ENCODE measurements at places on chromosomes 11 and 22.

- no peak for DNase-seq
Measured at GRCh38 chr11:109076870-109077269, 345.1 kb upstream of the C11orf87 start.

DNA sequence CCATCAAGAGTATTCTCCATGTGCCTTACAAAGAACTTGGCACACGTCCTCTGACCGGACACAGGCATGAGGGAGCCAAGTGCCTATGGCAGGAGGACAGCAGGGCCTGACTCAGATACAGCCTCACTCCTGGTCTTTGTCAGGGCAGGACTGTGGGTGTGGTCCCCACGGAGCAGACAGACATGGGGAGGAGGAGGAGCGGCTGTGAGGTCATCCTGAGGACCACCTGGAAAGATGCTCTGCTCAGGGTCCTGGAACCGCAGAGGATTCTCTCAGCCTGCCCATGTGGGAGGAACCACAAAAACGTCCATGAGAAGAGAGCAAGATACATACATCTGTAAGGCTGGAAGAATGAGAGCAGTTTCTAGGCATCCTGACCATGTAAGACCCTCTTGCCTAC, 576.3 kb downstream of the BRD1 start:
- DNase-seq: no peak

DNA sequence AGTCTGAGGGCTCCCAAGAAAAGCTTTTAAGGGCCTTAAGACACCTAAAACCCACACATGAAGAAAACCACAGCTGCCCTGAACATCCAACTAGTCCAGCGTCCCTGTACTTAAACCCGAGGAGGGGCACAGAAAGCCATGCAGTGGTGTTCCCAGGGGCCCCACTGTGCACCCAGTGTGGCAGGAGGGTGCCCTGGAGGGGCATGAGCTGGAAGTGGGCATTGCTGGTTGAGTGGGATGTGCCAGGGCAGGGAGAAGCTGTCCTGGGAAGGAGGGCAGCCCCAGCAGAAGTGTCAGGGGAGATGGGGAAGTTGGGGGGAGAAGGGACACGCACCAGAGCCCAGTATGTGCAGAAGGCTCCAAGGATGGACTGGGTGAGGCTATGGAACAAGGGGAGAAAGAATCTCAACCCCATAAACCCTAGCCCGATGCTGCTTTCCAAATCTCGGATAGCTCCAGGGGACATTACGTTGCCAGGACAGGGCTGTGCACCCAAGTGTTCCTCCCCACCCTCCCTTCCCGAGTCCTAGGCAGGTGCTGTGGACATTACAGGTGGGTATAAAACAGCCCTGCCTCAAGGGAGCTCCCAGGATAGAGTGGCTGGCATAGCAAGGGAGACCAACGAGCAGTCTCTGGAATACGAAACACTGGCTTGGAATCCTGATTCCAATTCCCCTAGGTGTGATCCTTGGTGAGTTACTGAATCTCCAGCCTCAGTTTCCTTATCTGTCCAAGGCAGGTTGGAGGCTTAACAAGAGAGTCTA, 44.2 kb downstream of the SHANK2 start:
- DNase-seq: no peak

- DNase-seq: no peak
Measured at GRCh38 chr11:2169626-2170570, 1.7 kb downstream of the TH start.

GRCh38 chr11:78856211-78856610, 281.5 kb upstream of the NARS2 start:
- no peak for DNase-seq

- DNase-seq: no peak
Measured at GRCh38 chr22:24526191-24526590, 28.7 kb downstream of the GUCD1 start.

All from COLO829 (cell line).